ENCODE measurements at places on chromosomes 11 and 22. TPM values are rescaled to one million over a fixed set of nuclear protein-coding genes. Genes with fewer than 3 reads are reported as not detected.

- DNase-seq: no peak
These were observed 6.8 kb downstream of the UFD1 start for GRCh38 chr22:19472233-19472632.

DNA sequence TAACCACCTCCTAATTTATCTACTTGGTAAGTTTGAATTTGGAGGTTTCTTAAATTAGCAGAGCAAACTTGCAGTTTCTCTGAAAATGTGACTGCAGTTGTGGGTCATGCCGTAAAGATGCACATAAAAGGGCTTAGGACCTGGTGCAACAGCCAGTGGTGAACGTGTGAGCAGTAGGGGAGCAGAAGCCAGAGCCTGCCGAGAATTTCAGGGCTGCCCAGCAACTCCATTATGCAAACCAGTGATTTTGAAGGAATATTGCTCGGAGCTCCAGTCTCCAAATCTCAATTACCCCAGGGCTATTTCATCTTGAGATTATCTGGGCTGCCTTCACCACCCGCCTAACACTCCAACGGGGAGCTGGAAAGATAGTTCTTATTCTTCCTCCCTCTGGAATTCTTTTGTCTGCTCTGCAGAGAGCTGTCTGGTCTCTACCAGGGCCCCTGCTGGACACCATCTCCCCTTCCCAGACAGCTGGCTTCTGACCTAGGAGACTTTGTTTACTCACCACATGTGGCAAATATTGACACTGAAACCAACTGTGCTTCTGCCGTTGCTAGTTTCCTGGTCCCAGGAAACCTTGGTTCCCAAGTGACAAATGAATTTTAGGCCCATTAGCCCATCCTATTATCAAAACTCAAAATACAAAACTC, 93.9 kb downstream of the DSCAML1 start:
- no peak for DNase-seq

- DNase-seq: no peak
These were observed 14.2 kb upstream of the TECTA start for GRCh38 chr11:121086866-121087265.

DNA sequence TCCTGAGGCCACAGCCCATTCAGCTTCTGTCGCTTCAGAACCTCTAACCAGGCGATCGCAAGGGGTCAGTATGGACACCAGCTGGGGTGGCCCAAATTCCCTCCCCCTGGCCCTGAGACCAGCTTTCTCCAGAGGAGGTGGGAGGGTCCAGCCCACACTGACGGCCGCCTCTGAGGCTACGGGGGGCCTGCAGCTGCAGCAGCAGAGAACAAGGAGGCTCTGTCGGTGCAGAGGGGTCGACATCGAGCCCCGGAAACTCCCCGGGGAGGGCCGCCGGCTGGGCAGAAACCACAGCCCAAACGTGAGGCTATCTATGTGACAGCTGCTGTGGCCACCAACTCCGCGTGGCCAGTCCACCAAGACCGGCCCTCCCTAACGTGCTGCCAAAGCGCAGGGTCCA, 40.8 kb downstream of the ELFN2 start:
- no peak for DNase-seq

Gene DSCAML1
- 0.63 TPM for polyA plus RNA-seq

Gene ST14
- 0.40 TPM for polyA plus RNA-seq

GRCh38 chr11:100229086-100229485, 458.0 kb upstream of the ARHGAP42 start:
- no peak for DNase-seq

Gene FAM181B
- polyA plus RNA-seq: 0.10 TPM

Gene SYNGR1
- polyA plus RNA-seq: 12.9 TPM

Gene SLC22A25
- not detected for polyA plus RNA-seq

DNA sequence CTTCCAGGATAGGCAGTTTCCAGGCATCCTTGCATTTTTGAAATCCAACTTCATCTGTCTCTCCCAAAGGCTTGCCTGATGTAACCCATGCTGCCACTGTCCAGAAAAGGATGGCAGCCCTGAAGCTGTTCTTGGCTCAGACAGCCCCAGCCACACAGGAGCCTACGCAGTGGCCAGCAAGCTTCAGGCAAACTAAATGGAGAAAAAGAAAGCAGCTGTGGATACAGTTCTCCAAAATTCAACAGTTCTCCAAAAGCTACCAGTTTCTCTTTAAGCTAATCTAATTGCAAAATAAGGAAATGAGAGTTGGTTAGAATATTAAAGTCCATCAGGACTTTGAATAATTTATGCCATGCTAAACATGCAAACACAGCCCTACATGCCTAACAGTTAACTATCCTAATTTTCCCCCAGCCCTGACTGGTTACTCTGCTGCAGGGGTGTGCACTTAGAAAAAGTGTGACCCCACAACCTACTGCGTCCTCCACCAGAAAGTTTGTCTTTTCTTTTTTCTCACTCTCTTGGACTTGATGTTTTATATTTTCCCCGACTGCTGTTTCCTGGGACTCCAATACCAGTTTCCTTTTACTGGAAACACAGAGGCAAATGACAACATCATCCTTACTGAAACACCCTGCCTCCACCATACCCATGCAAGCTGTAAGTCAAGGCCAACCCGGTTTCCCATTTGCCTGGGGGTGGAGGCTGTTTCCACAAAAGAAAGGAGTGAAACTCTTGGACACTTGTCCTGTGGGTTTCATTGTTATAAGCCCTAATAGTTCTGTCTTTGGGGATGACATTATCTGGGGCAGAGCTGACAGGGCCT, 69.1 kb upstream of the OR5AN1 start:
- DNase-seq: no peak

GRCh38 chr11:124075841-124076651, 34.9 kb upstream of the OR10G7 start:
- DNase-seq: no peak

GRCh38 chr11:70577948-70578347, 179.6 kb downstream of the CTTN start:
- DNase-seq: no peak

Gene OVOL1
- not detected for polyA plus RNA-seq

Gene IL10RA
- 3.8 TPM for polyA plus RNA-seq

Gene CHID1
- polyA plus RNA-seq: 61.4 TPM

GRCh38 chr11:110565357-110566336, 135.9 kb downstream of the FDX1 start:
- no peak for DNase-seq

- no peak for DNase-seq
These were observed 18.5 kb upstream of the TMEM184B start for GRCh38 chr22:38291201-38291777.

DNA sequence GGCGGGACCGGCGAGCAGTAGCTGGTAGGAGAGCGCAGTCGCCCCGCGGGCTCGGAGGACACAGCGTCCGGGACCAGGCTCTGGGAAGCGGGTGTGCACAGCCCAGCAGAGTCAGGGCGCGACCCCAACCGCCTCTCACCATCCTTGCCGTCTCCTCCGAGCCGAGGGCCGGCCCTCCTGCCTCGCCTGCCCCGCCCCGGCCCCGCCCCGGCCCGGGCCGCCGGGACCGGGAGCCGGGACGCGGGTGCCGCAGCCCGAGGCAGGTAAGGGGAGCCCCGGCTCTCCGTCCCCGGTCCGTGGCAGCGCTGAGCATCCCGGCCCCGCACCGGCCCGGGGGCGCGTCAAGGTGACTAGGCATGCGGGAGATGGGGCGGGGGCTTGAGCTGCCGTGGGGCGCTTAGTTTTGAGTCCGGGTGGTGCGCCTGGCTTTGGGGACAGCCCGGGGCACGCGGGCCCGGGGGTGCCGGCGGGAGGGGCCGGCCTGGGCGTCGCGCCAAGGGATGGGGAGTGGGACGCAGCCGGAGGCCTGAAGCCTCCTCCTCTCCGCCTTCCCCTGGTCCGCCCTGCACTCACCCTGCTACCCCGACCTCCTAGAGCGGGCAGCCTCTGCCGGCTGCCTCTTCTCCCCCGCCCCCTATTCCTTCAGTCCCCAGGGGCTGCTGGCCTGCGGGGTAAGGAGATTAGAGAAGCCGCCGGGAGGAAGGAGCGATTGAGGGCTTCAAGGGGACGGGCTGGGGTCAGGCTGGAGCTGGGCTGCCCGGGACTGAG, at the start of gene ABCG4:
ABCG4 (plus strand) TSS at position 35 of the 768 bp plus-strand sequence. CDS start 914 bp downstream, outside the sequence.
- DNase-seq: no peak

Gene ISX
- polyA plus RNA-seq: not detected

- DNase-seq: no peak
These were observed 234.5 kb downstream of the NXPE2 start for GRCh38 chr11:114912826-114913225.

DNA sequence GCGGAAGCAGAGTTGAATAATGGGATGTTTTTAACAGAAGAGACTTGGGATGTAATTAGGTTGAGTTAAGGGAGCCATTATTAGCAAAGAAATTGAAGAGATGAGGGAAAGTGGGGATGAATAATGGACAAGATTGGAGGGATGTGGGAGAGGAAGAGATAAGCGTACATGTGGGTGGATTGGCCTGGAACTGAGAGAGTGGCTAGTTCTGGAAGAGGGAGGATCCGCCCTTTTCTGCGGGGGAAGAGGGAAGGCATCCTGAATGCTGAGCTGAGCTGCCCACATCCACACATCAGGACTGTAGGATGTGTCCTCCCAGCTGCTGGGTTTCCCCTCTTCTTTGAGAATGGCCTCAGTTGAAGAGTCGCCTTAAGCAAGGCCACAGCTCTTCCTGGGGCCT, 68.3 kb upstream of the CADM1 start:
- DNase-seq: no peak
